ENCODE measurements at places on chromosomes 11 and 22.

GRCh38 chr11:117181586-117182550 lies 3.3 kb downstream of the SIDT2 start:
- no peak for DNase-seq

- DNase-seq = no peak
These were observed 149.1 kb downstream of the DSCAML1 start for GRCh38 chr11:117647872-117648271.

GRCh38 chr11:130727157-130728119 lies 188.8 kb downstream of the SNX19 start:
- no peak for DNase-seq

GRCh38 chr11:86672007-86672621 lies at the start of gene ME3:
Gene ME3, minus strand, starts transcription at chr11:86672616.
- DNase-seq = peak; percentile 50

GRCh38 chr11:65781152-65781961 lies 581 bp upstream of the AP5B1 start:
- no peak for DNase-seq

Measured in activated CD4-positive, alpha-beta T cell treated with anti-CD3 and anti-CD28 coated beads, Interleukin-2, amount 50 U/mL, for 48 hours (primary cell).